ENCODE measurements at places on chromosomes 2 and 18.

DNA sequence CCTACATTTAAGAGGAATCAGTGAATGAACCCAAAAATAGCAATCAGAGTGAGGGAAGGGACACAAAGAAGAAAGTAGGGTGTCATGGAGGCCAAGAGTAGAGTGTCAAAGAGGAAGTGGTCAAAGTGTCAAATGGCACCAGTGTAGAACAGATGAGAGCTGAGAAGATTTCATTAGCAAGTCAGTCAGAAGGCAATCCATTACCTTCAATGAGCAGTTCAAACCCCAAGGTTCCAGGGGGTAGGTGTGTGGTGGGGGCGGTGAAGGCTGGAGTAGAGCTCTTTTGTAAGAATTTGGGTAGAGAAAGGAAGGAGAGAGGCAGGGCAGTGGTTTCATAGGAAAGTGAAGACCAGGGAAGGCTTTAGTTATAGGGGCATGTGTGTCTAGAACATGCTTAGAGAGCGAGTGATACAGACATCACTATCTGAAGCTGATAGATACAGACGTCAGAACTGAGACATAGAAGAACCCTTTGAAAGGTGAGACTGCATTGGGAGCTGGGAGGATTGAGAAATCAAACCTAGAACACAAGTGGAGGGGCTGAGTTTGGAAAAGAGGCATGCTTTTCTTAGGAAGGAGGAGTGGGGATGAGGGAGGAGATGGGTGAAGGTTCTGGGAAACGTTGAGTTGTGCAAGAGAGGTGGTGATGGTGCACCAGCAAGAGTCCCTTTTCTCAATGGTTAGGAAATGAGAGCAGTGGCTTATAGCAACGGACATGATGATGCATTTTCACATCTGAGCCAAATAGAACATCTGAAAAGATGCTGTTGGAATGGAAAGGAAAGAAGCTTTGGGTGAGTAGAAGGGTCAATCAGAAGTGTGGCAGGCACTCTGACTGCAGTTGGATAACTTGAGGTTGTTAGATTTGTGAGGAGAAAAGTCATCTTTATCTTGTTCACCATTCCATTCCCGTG, 48.9 kb upstream of the IL1RL1 start:
- DNase-seq, result no peak
- H3K36me3 ChIP-seq, result no peaks in the 10 kb centered on the region
- H3K27me3 ChIP-seq, result peaks cover 20% of the 10 kb centered on the region

DNA sequence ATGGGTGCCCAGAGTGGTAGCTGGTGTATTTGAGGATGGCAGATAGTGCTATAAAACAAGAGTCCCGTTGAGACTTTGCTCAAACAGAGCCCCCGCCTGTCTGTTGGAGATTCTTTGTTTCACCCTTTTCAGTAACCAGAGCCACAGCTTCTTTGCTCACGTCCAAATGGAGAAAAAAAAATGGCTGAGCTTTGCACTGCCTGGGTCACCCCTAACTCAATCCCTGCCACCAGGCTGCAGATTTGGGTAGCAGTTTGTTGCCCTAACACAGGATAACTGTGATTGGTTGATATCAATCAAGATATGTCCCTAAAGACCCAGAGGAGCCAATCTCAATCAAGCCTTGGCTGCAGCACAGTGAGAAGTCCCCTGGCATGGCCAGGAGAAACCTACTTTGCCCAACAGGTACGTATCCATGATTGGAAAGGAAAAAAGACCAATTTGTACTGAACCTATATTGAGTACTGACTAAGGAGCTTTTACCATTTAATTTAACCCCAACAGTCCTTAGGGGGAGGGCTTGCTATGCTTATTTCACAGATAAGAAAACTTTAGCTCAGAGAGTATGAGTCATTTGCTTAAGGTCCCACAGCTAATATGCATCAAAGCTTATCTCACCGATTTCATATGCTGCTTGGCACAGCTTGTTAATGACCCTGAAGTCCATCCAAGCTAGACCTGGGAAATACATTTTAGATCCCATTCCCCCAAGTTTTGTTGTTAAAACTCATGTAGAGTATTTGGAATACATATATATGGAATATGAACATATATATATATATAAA, 72.0 kb upstream of the SH3BP4 start:
- peak; percentile 67 for DNase-seq
- H3K27me3 ChIP-seq, result no peaks in the 10 kb centered on the region
- peak overlapping the region; percentile 74 for H3K27ac ChIP-seq

DNA sequence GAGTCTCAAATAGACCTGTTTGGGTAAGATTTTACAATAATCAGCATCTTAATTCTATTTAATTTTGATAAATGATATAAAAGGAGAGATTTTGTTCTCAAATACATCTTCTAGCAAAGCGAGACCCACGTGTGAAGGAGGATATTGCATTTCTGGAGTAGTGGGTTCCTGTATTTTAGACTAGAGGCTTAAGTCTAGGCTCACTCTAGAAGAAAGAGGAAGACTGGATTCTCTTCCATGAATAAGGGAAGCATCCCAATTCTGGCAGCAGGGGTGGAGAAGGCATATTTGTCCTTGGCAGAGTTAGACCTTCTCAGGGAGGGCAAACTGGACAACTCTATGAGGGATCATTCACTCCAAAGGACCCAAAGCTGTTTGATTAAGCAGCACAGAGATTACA, 11.3 kb upstream of the FAM228A start:
- no peak overlapping the region for H3K4me3 ChIP-seq
- DNase-seq, result no peak
- H3K36me3 ChIP-seq, result no peaks in the 10 kb centered on the region
- H3K4me1 ChIP-seq, result no peaks in the 10 kb centered on the region

DNA sequence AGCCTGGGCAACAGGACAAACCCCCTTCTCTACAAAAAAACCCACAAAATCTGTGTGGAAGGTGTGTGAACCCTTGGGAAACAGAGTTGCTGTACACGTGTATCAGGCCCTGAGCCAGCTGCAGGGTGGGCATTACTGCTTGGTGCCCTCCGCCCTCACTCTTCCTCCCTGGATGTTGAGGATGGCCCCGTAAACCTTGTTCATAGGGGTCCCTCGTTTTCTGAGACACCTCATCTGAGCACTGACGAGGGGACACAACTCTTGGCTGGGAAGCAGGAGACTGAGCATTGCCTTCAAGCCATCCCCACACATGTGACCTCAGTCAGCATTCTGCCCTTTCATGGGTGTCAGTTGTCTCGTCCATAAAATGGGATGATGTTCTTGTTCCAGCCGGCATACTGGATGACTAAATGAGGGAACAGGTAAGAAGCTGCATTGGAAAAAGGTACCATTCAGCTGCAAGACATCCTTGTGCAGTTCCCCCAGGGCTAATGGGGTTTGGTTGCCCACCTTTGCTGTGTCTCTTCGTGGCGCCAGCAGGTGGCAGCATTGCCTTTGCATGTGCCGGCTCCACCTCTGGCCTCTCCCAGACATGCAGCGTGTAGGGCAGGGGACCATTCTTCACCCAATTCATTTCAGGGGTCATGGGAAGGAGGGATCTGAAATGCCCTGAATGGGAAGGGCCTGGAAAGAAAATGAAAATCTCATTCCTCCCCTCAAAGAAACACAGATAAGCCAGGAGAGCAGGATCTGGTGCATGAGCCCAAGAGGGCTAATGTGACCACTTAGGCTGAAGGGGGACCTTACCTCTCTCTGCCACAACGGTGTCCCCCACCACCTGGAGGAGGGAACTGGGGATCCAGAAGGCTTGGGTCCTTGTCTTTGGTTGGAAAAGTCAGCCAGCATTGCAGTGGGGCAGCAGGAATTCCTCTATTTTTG, 36.4 kb upstream of the HAAO start:
- H3K36me3 ChIP-seq, result no peaks in the 10 kb centered on the region
- H3K27me3 ChIP-seq, result no peaks in the 10 kb centered on the region
- H3K4me1 ChIP-seq, result no peaks in the 10 kb centered on the region
- DNase-seq, result peak; percentile 94

DNA sequence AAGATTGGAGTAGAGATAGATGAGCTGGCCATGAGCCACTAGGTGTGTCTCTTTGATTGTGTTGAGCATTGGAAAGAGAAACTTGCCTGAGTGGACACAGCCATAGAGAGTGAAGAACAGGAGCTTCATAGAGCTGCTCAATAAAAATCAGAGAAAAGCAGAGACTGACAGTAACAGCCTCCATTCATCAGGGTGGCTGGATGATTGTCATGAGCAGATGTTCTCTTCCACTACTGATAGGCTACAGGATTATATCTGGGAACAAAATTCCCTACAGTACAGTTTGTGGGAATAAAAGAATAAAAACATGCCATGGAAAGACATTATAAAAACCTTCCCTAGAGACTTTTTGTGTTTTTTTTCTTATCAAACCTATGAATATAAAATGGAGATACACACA, 404.8 kb upstream of the ACVR2A start:
- no peaks in the 10 kb centered on the region for H3K36me3 ChIP-seq
- H3K4me3 ChIP-seq, result no peak overlapping the region
- H3K4me1 ChIP-seq, result no peaks in the 10 kb centered on the region
- no peak for DNase-seq

DNA sequence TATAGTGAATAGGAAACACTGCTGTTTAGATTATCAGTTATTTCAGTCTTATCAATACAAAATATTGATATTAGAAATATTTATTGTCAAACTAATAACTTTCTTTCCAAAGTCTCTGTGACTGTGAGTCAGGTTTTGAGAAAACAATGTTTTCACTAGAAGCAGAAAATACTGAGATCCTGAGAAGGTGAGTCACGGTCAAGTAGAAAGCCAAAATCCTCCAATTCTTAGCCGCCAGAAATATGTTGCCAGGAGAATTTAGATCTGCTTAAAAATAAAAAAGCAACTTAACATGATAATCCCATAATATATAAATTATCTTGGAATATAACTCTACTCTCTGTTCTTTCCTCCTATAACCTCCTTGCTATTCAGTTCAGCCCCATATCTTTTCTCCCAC, 181.9 kb upstream of the NRXN1 start:
- no peaks in the 10 kb centered on the region for H3K27me3 ChIP-seq
- no peaks in the 10 kb centered on the region for H3K4me1 ChIP-seq
- no peak for DNase-seq
- no peak overlapping the region for H3K27ac ChIP-seq
- H3K36me3 ChIP-seq, result no peaks in the 10 kb centered on the region
- no peak overlapping the region for H3K4me3 ChIP-seq

- H3K4me3 ChIP-seq, result no peak overlapping the region
- no peak for DNase-seq
- peaks cover 12% of the 10 kb centered on the region for H3K4me1 ChIP-seq
- H3K36me3 ChIP-seq, result no peaks in the 10 kb centered on the region
Observed at GRCh38 chr2:9832586-9832985, 10.7 kb upstream of the TAF1B start.

DNA sequence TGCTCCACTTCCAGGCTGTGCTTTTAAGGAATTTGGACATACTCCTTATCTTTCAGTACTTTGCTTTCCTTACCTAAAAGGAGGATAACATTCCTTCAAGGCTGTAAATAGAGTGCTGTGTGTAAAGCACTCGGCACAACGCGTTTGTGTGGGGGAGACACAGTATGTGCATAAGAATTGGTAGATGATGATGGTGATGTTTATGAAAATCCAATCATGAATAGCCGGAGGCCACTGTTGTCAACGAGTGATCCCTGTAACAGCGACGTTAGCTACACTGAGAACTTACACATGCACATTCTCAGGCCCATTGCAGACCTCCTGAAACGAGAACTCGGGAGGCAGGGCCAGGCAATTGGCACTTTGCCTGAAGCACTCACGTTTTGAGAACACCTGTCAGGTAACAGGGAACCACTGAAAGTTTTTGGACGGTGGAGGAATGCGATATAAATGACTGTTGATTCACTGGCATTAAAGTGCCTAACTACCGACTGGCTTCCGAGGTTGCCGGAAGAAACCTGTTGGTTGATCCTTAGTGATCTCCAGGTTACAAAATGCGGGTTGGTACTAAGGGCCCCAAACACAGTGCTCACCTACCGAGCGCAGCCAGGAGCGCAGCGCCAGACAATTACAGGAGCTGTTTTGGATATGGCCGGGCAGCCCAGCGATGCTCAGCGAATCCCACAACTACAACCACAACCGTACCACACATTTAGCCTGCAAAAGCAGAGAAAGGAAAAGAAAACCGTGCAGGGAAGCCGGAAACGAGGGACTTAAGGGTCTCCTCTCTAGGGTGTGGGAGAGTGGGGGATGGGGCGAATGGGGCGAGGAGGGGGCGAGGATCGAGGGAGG, 1.0 kb upstream of the MAP4K4 start:
- H3K27me3 ChIP-seq, result no peaks in the 10 kb centered on the region
- peak; percentile 73 for DNase-seq
- H3K4me1 ChIP-seq, result peaks cover 18% of the 10 kb centered on the region

GRCh38 chr18:13562494-13563029, 163.8 kb downstream of the FAM210A start:
- H3K36me3 ChIP-seq, result no peaks in the 10 kb centered on the region
- no peak overlapping the region for H3K4me3 ChIP-seq
- H3K27me3 ChIP-seq, result peaks cover 7% of the 10 kb centered on the region
- no peaks in the 10 kb centered on the region for H3K4me1 ChIP-seq

DNA sequence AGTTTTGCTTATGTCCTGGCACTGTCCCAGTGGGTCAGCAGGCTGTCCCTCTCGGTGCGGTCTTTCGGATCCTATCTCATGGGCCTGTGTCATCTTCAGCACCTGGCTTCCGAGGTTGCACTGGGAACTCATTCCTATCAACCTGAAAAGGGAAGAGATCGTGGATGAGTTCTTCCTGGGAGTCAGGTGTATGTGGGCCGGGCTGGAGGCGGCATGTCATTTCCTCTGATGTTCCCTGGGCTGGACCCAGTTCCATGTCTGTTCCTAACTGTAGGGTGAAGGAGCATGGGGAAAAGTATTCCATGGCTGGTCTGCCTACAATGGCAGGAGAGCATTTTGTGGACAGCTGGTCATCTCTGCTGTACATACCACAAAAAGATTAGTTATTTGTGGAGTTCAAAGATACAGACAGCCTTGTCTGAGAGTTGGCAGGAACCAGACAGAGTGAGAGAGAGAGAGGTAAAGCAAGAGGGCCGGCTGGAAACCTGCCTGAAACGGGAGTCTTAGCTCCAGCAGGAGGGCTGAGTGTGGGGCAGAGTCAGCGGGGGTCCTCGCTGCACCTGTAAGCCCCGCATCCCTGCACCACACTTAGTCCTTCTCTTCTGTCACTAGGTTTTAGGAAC, 25.2 kb downstream of the FAM228A start:
- H3K27ac ChIP-seq, result no peak overlapping the region
- H3K4me1 ChIP-seq, result no peaks in the 10 kb centered on the region
- peaks cover 9% of the 10 kb centered on the region for H3K36me3 ChIP-seq
- no peak for DNase-seq
- H3K27me3 ChIP-seq, result no peaks in the 10 kb centered on the region

- no peak overlapping the region for H3K27ac ChIP-seq
- H3K4me1 ChIP-seq, result peaks cover 12% of the 10 kb centered on the region
- no peak for DNase-seq
- H3K4me3 ChIP-seq, result no peak overlapping the region
- no peaks in the 10 kb centered on the region for H3K27me3 ChIP-seq
Observed at GRCh38 chr2:45763255-45763654, 111.8 kb downstream of the PRKCE start.

Measured in osteoblast (primary cell).